Fibroblast of lung (primary cell): ENCODE measurements at places on chromosomes 7 and 10. TPM values are rescaled to one million over a fixed set of nuclear protein-coding genes. Genes with fewer than 3 reads are reported as not detected.

Gene SMO
- 12.6 and 23.6 TPM in 2 replicates for total RNA-seq

Gene INA
- under 0.01 and 0.50 TPM in 2 replicates for total RNA-seq

Gene SLC29A3
- total RNA-seq, result 2.1 and 2.3 TPM in 2 replicates

Gene ABCF2
- 46.4 and 46.7 TPM in 2 replicates for total RNA-seq

Gene BTRC
- total RNA-seq, result 9.2 and 9.5 TPM in 2 replicates

Gene PSAP
- 1,180 and 1,808 TPM in 2 replicates for total RNA-seq

Gene SYPL1
- total RNA-seq, result 54.4 and 71.0 TPM in 2 replicates

Gene C10orf95
- under 0.01 and 0.17 TPM in 2 replicates for total RNA-seq

Gene CNNM1
- 0.51 and 0.66 TPM in 2 replicates for total RNA-seq

Gene FKBP6
- not detected in 2 replicates for total RNA-seq

Gene ZNRF2
- 7.2 and 7.9 TPM in 2 replicates for total RNA-seq

Gene STRIP2
- 4.9 and 10.9 TPM in 2 replicates for total RNA-seq

Gene LZTS2
- total RNA-seq, result 120 and 129 TPM in 2 replicates
